Activated T-helper 2 cell treated with anti-CD3 and anti-CD28 coated beads, Interferon-gamma antibody, Interleukin-2, Interleukin-4, amounts not matched to agents 10 μg/mL and 5 μg/mL and 100 μg/mL, durations not matched to agents 14 hours and 24 hours and 36 hours (primary cell): ENCODE measurements at places on chromosomes 5 and 9.

DNA sequence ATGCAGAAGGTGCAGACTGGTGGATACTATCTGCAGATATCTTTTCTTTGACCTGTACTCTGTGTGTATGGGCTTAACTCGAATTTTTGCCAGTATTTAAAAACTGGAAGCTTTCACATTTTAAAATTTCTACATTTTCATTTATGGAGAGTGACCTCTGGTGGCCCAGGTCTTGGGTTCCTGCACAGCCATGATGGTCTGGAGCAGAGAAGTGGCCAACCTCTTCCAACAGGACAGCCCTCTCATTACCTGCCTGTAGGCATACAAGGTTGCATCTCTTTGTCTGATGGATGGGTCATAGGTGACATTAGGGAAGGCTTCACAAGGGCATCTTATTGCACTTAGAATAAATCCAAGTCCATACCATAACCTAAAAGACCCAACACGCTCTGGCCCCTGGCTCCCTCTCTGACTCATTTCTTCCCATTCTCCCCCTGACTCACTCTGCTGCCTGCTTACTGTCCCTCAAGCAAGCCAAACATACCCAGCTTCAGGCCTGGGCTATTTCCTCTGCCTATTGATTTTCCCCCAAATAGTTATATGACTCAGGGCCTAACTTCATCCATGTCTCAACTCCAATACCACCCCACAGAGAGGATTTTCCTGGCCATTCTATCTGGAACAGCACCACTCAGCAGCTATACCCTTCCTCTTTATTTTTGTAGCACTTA, 113.3 kb upstream of the SLC1A3 start:
- no peaks in the 10 kb centered on the region for H3K4me1 ChIP-seq
- no peak for DNase-seq
- no peak overlapping the region for H3K27ac ChIP-seq
- H3K4me3 ChIP-seq: no peak overlapping the region
- no peaks in the 10 kb centered on the region for H3K27me3 ChIP-seq

GRCh38 chr5:40490464-40491111, 189.1 kb upstream of the PTGER4 start:
- H3K27ac ChIP-seq: peak overlapping the region; percentile 68
- no peak for DNase-seq
- peak overlapping the region; percentile 41 for H3K4me3 ChIP-seq
- H3K4me1 ChIP-seq: peaks cover 67% of the 10 kb centered on the region
- H3K27me3 ChIP-seq: no peaks in the 10 kb centered on the region

DNA sequence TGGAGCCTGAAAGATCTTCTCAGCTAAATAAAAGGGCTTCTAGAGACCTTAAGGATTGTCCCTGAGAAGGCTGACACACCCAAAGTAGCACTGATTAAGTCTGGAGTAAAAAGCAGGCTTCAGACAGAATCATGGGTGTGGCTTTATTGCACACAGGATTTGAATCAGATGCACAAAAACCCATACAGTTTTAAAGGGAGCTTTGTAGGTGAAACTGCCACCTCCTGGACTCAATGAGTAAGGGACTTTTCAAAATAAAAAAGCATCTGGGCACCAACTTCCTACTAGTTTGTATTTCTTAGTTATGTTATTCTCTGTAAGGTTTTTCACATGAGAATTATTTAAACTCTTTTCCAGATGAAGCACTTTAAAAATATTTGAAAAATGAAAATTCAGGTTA, 129.4 kb downstream of the EDIL3 start:
- no peak for DNase-seq
- no peak overlapping the region for H3K27ac ChIP-seq
- no peaks in the 10 kb centered on the region for H3K4me1 ChIP-seq
- no peaks in the 10 kb centered on the region for H3K36me3 ChIP-seq

DNA sequence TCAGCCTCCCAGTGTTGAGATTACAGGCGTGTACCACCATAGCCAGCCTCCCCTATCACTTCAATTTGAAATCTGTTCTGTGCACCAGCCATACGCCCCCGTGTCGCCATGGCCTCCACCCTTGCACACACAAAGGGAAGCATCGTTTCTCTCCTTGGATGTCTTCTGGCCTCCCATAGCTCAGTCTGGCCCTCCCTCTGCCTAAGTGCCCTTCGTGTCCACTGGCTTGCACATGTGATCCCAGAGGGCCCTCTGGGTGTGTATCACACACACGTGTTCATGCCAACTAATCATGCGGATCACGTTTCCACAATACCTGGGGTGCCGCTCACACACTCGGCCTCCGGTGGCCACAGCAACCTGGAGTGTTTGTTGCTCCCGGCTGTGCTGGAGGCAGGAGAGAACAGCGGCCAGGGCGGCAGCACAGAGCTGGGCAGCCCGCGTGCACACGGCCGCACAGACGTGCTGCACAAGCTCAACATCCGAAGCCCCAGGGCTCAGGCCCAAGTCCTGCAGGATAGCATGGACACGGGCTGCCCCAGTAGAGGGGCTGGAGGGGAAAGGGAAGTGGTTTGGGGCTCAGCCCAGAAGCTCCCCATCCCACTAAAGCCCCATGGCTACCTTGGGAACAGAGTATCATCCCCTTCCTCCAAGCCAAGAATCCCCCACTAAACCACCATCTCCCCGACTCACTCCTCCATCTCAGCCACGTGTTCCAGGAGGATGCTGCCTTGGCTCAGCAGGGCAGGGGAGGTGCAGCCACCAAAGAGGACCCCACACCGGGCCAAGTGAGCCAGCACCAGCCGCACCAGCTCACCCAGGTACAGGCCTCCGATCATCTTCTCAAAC, 10.9 kb downstream of the HK3 start:
- peaks cover 6% of the 10 kb centered on the region for H3K27me3 ChIP-seq
- H3K36me3 ChIP-seq: no peaks in the 10 kb centered on the region
- no peaks in the 10 kb centered on the region for H3K4me1 ChIP-seq
- no peak overlapping the region for H3K27ac ChIP-seq
- DNase-seq: no peak

DNA sequence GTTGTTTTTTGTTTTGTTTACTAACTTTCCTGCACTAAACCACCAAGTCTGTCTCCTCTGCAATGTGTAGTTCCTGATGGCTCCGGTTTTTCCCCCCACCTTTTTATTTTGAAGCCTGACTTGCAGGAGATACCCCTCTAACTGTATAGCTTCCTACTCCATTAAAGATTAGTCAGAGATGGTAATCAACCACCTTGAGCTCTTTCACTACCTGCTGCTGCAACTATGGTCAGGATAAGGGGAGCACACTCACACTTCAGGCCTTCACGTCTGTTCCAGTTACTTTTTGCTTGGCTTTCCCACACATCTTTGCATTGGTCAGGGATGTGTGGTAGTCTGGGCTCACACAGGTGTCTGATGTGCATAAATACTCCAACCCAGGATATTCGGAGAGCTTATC, 63.4 kb downstream of the NR6A1 start:
- H3K27me3 ChIP-seq: peaks cover 16% of the 10 kb centered on the region
- H3K36me3 ChIP-seq: no peaks in the 10 kb centered on the region
- H3K27ac ChIP-seq: no peak overlapping the region

DNA sequence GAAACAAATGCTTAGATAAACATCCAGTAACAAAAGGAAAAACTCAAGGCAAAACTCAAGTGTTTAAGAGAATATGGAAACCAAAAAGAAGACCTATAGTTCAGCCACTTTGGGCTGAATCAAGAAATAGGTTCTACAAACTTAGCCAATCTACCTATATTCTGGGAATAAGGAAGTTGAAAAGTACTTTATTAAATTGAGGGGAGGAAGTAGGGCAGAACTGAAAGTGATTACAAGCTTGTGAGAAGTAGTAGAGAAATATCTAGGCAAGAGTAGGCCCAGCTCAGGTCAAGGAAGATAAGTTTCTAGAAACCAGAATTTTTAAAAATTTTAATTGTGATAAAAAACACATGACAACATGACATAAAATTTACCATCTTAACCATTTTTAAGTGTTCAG, 384.8 kb upstream of the PCSK5 start:
- DNase-seq: no peak
- H3K27ac ChIP-seq: no peak overlapping the region
- H3K4me1 ChIP-seq: no peaks in the 10 kb centered on the region
- H3K36me3 ChIP-seq: no peaks in the 10 kb centered on the region

- no peak overlapping the region for H3K27ac ChIP-seq
- H3K27me3 ChIP-seq: no peaks in the 10 kb centered on the region
- no peaks in the 10 kb centered on the region for H3K36me3 ChIP-seq
- H3K4me1 ChIP-seq: no peaks in the 10 kb centered on the region
- H3K4me3 ChIP-seq: no peak overlapping the region
- DNase-seq: no peak
Observed at GRCh38 chr5:53313145-53313544, 167.3 kb upstream of the FST start.

DNA sequence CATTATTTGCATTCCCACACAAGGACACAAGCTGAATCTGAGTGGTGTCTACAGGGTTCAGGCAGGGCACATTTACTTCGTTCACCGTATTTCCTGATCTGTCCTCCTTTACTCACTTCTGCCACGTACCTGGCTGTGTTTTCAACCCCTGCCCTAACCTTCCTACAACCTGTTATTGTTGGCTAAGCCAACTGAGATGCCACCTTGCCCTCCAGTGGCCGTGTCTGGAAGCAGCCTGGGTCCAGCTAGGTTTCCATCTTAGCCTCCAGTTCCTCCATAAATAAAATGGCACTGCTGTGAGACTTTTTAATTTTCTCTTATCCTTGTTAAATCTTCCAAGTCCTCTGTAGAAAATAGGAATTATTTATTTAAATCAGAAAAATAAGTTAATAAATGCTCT, 64.8 kb downstream of the ATP10B start:
- DNase-seq: no peak
- peaks cover 1% of the 10 kb centered on the region for H3K4me1 ChIP-seq
- H3K4me3 ChIP-seq: no peak overlapping the region
- H3K27ac ChIP-seq: no peak overlapping the region
- H3K36me3 ChIP-seq: no peaks in the 10 kb centered on the region

- DNase-seq: no peak
- peaks cover 13% of the 10 kb centered on the region for H3K4me1 ChIP-seq
- H3K27ac ChIP-seq: no peak overlapping the region
- H3K4me3 ChIP-seq: no peak overlapping the region
Observed at GRCh38 chr9:85216601-85217000, 525.2 kb downstream of the AGTPBP1 start.

GRCh38 chr5:2900360-2900759, 148.9 kb upstream of the IRX2 start:
- H3K27me3 ChIP-seq: no peaks in the 10 kb centered on the region
- no peak overlapping the region for H3K27ac ChIP-seq
- H3K4me3 ChIP-seq: no peak overlapping the region
- no peaks in the 10 kb centered on the region for H3K36me3 ChIP-seq
- no peaks in the 10 kb centered on the region for H3K4me1 ChIP-seq

DNA sequence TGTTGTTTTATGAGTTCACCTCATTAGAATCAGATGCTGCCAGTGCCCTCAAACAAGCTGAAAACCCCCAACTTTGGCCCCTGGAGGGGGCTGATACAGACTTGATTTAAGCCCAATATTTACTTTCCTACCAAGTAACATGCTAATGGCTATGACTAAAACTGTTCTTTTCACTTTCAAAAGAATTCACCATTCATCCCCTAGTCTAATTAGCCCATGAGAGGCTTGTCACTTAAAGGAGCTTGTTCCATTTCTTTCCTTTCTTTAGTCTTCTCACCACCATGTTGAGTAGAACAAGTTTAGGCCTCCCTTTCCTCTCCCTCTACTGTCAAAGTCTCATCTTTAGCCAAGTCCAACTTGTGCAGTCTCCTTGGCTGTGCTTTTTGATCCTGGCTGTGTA, 50.4 kb downstream of the EPB41L4B start:
- no peak for DNase-seq
- no peaks in the 10 kb centered on the region for H3K36me3 ChIP-seq
- no peak overlapping the region for H3K27ac ChIP-seq
- H3K4me3 ChIP-seq: no peak overlapping the region
- peaks cover 6% of the 10 kb centered on the region for H3K27me3 ChIP-seq

DNA sequence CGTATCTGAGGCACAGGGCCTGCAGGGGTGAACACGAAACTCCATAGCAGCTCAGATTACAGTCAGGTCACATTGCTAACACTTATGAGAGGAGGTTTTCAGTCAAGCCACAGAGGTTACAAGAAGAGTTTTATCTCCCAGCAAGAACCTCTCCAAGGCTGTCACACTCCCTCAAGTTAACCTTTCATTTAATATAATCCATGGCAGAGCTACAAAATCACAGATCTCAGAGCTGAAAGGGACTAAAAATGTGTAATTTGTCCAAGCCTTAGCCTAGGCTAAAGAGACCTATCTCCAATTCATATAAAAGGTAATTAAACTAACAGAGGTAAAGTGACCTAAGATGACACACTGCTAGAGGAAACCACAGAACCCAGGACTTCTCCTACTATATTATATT, 57.2 kb downstream of the MLANA start:
- DNase-seq: no peak
- H3K4me1 ChIP-seq: peaks cover 31% of the 10 kb centered on the region
- no peaks in the 10 kb centered on the region for H3K36me3 ChIP-seq

GRCh38 chr5:147732291-147732883, 50.1 kb downstream of the JAKMIP2 start:
- peaks cover 2% of the 10 kb centered on the region for H3K4me1 ChIP-seq
- H3K4me3 ChIP-seq: no peak overlapping the region
- no peak overlapping the region for H3K27ac ChIP-seq
- DNase-seq: no peak
- H3K27me3 ChIP-seq: no peaks in the 10 kb centered on the region

DNA sequence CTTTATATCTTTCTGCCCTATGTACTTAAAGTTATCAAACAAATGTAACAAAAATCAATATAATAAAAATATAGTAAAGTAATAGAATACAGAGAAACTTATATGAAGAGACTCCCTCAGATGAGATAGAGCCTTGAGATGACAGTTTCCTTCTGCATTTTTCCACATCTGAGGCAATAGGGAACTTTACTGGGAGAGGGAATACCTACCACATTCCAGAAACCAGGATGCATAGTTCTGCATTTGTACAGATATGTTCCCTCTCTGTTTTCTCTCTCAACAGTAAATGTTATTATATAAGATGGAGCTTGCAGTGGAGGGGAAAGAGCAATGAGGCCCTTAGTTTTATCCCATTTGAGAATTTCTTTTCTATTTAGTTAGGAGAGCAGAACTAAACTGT, 109.6 kb upstream of the KCNN2 start:
- no peaks in the 10 kb centered on the region for H3K4me1 ChIP-seq
- H3K4me3 ChIP-seq: no peak overlapping the region
- no peaks in the 10 kb centered on the region for H3K36me3 ChIP-seq
- no peak for DNase-seq
- H3K27me3 ChIP-seq: no peaks in the 10 kb centered on the region

- H3K4me1 ChIP-seq: no peaks in the 10 kb centered on the region
- no peak for DNase-seq
- H3K4me3 ChIP-seq: no peak overlapping the region
- H3K36me3 ChIP-seq: no peaks in the 10 kb centered on the region
Observed at GRCh38 chr9:130498298-130498917, 53.6 kb downstream of the ASS1 start.

GRCh38 chr5:40521108-40521785, 158.5 kb upstream of the PTGER4 start:
- no peak for DNase-seq
- H3K36me3 ChIP-seq: no peaks in the 10 kb centered on the region
- no peak overlapping the region for H3K4me3 ChIP-seq
- peaks cover 15% of the 10 kb centered on the region for H3K4me1 ChIP-seq
- H3K27ac ChIP-seq: no peak overlapping the region

- H3K36me3 ChIP-seq: no peaks in the 10 kb centered on the region
- no peak for DNase-seq
- no peak overlapping the region for H3K27ac ChIP-seq
- H3K4me1 ChIP-seq: peaks cover 3% of the 10 kb centered on the region
Observed at GRCh38 chr9:37017546-37017945, 16.5 kb downstream of the PAX5 start.
